ENCODE measurements at places on chromosomes 2 and 18.
A peak's percentile ranks its signal among the peaks of the same experiment; 100 is the strongest.

DNA sequence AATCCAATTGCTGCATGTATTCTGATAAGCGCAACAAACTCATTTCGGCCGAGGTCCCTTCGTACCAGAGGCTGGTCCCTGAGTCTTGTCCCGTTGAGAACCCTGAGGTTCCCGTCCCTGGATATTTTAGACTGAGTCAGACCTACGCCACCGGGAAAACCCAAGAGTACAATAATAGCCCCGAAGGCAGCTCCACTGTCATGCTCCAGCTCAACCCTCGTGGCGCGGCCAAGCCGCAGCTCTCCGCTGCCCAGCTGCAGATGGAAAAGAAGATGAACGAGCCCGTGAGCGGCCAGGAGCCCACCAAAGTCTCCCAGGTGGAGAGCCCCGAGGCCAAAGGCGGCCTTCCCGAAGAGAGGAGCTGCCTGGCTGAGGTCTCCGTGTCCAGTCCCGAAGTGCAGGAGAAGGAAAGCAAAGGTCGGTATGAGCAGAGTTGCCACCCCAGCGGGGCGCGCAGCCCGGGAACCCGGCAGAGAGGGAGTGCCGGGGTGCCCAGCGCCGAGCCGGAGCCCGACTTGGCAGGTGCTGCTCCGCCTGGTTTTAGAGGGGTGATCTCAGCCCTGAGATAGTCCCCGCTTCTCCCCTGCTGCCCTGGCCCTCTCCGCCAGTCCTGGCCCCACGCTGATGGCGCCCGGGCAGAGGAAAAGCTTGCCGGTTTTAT is 714 bp downstream of the HOXD10 start:
- DNase-seq = no peak

- no peak for DNase-seq
Observed at GRCh38 chr18:35026407-35027061, 14.7 kb upstream of the MAPRE2 start.

- DNase-seq = peak; percentile 22
Observed at GRCh38 chr2:218029366-218030360, 26.9 kb upstream of the TNS1 start.

DNA sequence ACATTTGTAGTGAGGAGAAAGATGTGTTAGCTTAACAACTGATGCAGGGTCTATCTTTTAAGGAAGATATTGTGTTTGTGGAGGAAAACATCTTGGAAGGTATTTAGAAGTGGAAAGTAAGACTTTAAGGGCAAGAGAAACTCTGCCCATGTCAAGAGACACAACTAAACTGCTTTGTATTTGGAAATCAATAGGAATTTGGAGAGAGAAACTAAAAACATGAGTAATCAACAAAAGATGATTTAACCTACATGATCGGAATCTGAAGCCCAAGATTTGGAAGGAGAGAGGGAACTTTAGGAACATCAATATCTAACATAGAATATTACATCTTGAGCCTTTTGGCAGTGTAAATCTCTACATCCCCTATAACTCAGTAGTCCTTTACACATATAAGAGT is 184.2 kb upstream of the COL3A1 start:
- DNase-seq = no peak

GRCh38 chr18:46226461-46226860 is 122.3 kb downstream of the HAUS1 start:
- no peak for DNase-seq

- no peak for DNase-seq
Observed at GRCh38 chr18:62512532-62512931, 10.3 kb upstream of the ZCCHC2 start.

GRCh38 chr2:11674983-11675382 is 5.0 kb upstream of the NTSR2 start:
- no peak for DNase-seq

DNA sequence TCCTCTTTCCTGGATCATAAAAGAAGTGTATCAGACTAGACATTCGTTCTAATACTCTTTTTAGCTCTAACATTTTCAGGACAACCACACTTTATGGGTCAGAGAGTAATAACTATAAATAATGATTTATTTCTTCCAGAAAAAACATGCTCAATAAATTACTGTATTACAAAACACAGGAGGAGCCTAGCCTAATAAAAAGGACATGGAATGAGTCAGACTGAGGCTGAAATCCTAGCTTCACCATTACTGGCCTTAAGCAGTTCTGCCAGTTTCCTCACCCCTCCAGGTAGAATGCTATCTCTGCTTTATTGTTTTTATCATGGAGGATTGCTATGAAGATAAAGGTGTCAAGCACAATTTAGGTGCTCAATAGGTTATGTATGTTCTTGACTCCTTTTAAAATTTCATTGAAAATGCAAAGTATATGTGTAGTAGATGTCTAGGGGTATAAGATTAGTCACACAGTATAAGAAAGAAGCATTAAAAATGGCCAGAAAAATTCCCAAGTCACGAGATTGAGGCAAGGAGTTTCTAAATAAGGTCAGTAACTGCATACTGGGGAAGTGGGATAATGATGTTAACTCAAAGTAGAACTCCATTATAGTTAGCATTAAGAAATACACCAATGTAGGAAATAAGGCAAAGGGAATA is 105.5 kb upstream of the NEUROD1 start:
- DNase-seq = no peak

- DNase-seq = no peak
Observed at GRCh38 chr2:235903782-235904584, 264.2 kb downstream of the GBX2 start.

GRCh38 chr2:68253219-68254068 is 1.1 kb upstream of the PPP3R1 start:
- DNase-seq = no peak

DNA sequence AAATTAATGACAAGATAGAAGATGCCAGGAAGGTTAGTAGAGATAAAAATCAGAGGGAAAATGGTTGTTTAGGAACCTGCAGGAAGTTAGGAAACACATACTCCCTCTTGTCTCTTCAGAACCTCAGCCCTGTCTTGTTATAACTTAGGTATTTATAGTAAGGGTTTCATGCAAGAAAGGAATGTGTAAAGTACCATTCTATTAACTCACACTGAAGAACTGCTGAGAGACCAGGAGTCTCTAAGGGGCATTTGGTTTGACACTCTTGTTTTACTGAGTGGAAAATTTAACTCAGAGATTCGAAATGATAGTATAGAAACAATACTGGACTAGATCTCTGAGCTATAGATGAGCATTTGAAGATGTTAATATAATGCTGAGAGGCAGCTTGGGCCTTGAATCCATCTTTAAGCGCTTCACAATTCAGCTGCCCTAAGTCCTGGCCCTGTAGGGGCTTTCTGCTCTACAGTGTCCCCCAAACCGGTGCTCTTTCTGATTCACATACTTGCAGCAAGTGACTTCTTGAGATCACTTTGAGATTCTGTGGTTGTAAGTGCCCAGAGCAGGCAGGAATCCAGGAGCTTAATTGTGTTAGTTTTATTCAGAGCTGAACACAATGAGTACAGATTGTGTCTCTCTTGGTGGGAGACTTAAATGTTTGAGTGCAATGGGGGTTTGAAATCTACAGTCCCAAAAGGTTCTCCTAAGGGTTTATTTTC is 235.0 kb upstream of the RGPD4 start:
- DNase-seq = no peak

DNA sequence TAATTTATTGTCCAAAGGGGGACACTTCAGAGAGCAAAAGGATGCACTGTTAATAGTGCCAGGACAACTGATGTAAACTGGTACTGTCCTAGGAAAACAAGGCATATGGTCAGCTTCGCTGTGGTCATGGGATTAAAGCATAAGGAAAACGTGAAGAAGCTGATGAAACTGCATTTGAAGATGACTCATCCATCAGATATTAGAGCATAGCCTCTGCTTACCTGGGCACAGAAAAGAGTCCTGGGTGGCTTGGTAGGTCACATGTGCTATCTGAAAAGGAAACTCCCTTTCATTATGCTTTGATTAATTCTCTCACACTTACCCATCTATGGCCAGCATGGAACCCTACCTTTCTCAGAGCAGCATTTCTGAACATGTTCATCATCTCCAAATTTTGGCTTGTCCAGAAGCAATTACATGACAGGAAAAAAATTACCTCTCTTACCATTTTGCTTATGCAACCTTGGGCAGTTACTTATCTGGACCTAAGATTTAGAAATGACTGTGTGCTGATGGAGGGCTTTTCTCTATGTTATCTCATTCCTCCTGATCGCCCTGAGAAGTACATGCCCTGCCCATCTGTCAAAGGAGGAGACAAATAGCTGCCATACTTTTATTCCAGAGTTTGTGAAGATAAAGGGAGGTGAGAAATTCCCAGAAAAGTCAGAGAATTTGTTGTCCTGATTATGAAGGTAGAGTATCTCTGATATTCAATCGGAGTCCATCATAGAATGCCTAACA is 275.3 kb upstream of the SLC14A2 start:
- DNase-seq = no peak

- DNase-seq = no peak
Observed at GRCh38 chr2:181836583-181836982, 54.9 kb upstream of the ITPRID2 start.

Data from activated CD8-positive, alpha-beta memory T cell treated with anti-CD3 and anti-CD28 coated beads, Interleukin-2, amount 50 U/mL, for 48 hours (primary cell).